ENCODE measurements at places on chromosomes 6 and 20. TPM values are rescaled to one million over a fixed set of nuclear protein-coding genes. Genes with fewer than 3 reads are reported as not detected.
A peak's percentile ranks its signal among the peaks of the same experiment; 100 is the strongest.

The AGER gene
- polyA plus RNA-seq: 14.9 TPM

The ADGRF5 gene
- polyA plus RNA-seq: 8.3 TPM

The CCDC170 gene
- polyA plus RNA-seq: 1.6 TPM

The HLA-DRB1 gene
- 159 TPM for polyA plus RNA-seq

The VPS16 gene
- polyA plus RNA-seq: 33.5 TPM

The CST2 gene
- polyA plus RNA-seq: 0.07 TPM

The SPTLC3 gene
- polyA plus RNA-seq: 42.0 TPM

The RNGTT gene
- 9.6 TPM for polyA plus RNA-seq

The B3GALT4 gene
- 5.7 TPM for polyA plus RNA-seq

DNA sequence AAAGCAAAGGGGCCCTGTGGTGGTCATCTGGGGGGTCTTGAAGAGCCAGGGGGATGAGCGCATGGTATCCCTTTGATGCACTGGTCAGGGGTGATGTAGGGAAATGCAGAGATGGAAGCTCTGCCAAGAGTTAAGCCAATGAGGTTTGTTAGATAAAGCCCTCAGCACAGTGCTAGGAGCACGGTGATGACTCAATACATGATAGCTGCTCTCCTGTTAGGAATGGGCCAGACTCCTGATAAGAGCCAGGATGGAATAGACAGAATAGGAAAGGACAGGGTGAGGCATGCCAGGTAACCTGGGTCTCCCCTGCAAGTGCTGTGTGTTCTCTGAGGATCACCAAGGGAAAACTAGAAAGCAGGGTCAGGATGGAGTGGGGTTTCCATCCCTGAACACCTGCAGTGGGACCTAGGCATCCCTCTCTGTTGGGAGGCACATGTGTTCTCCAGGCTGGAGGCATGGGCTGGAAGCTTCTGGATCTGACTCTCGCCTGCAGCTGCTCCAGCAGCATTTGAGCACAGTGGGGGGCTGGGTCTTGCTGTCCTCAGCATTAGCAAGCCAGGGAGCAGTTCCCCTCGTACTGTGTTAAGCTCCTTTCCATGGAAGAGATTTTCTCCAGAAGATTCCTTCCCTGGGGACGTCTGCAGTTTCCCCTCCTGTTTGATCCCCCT, 71.8 kb upstream of the TIAM2 start:
- H3K27me3 ChIP-seq: no peaks in the 10 kb centered on the region
- H3K36me3 ChIP-seq: no peaks in the 10 kb centered on the region
- DNase-seq: no peak
- H3K27ac ChIP-seq: no peak overlapping the region

- no peak for DNase-seq
- H3K27ac ChIP-seq: no peak overlapping the region
- no peak overlapping the region for H3K4me3 ChIP-seq
- H3K36me3 ChIP-seq: no peaks in the 10 kb centered on the region
- H3K4me1 ChIP-seq: no peaks in the 10 kb centered on the region
- no peaks in the 10 kb centered on the region for H3K27me3 ChIP-seq
Measured at GRCh38 chr6:170206851-170207431, 83.9 kb downstream of the DLL1 start.

- H3K4me3 ChIP-seq: no peak overlapping the region
- no peaks in the 10 kb centered on the region for H3K27me3 ChIP-seq
- DNase-seq: no peak
- H3K27ac ChIP-seq: no peak overlapping the region
- no peaks in the 10 kb centered on the region for H3K4me1 ChIP-seq
Measured at GRCh38 chr6:24709014-24709711, 9.8 kb downstream of the C6orf62 start.

- peaks cover 4% of the 10 kb centered on the region for H3K4me1 ChIP-seq
- no peak overlapping the region for H3K27ac ChIP-seq
- H3K36me3 ChIP-seq: no peaks in the 10 kb centered on the region
- DNase-seq: no peak
Measured at GRCh38 chr6:20875369-20875963, 341.2 kb downstream of the CDKAL1 start.

DNA sequence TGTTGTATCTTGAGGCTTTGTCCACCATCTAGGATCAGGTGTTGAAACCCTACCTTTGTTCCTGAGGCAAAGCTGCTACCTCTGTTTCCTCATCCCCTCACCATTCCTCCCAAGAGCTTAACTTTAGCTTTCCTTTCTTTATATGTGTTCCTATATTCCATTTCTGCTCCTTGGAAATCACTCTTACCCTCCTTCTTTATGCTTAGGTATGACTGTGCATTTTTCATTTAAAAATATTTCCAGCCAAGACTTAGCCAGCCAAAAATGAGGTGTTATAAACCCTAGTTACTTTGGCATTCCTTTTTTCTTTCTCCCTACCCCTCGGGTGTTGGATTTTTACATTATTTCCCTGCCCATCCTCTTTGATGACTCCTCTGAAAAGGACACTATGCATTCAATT, 57.7 kb downstream of the TSBP1 start:
- DNase-seq: no peak
- no peaks in the 10 kb centered on the region for H3K4me1 ChIP-seq
- H3K27me3 ChIP-seq: no peaks in the 10 kb centered on the region
- H3K36me3 ChIP-seq: no peaks in the 10 kb centered on the region
- no peak overlapping the region for H3K27ac ChIP-seq

DNA sequence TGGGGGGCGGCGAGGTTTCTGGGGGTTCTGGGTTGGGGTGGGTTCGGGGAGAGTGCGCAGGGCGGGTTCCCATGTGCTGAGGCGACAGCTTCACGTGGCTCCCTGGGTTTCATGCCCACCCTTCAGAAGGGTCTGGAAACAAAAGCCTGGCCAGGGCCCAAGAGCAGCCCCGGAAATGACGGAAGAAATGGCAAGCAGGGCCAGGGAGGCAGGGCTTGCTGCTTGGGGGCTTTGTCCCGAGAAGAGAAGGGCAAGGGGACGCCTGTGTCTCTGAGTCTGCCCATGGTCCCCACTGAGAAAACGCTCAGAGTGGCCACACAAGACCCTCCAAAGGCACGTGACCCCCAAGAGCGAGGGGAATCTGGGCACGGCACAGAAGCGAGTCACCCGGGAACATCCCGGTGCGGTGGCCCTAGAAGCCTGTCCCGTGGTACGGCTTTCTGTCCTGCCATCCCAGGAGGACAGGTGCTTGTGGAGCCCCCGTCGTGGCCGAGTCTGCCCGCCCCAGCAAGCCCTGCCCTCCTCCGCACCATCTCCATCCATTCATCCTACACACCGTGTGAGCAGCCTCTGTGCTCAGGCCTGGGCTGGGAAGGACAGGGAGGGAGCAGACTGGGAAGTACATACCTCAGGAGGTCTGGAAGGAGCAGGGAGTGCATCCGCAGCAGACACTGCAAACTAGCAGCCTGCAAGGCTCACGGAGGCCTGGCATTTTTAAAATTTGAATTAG, 9.0 kb downstream of the NPEPL1 start:
- H3K27me3 ChIP-seq: no peaks in the 10 kb centered on the region
- H3K4me1 ChIP-seq: peaks cover 4% of the 10 kb centered on the region
- H3K4me3 ChIP-seq: no peak overlapping the region
- H3K27ac ChIP-seq: no peak overlapping the region
- no peak for DNase-seq

DNA sequence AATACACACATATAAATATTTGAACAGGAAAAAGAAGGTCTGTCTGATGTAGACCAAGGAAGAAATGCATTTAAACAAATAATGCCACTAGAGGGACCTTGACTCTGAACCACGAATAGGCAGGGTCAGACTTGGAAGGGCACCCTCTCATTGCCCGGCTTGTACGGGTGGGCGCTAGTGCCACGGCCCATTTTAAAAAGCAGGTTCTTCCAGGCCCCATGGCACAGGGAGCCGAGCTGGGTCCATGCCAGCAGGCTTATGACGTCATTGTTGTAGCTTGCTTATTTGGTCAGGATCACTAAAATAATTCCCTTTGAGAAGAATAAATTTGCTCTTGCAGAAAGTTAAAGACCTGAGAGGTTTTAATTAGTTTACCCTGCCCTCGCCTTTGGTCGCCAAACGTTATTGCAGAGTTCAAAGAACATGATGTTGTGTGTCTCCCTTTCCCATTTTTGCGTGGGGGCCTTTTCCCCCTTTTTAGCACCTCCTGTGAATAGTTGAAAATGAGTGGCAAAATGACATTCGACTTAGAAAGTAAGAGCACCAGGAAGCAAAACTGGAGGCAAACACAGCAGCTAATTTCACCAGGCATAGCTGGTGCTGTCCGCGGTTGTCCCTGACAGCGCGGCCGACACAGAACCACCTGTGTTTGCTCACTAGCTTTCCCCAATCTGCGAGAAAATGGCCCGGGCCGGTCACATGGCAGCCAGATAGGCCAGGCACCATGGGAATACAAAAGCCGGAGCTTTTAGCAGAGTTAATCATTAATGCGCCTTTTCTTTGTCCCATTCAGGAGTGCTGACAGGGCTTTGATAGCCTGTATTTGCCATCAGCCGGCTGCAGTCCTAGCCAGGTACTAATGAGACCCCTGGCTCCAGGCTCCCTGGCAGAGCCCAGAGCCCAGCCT, 93.8 kb downstream of the FOXA2 start:
- H3K4me1 ChIP-seq: peaks cover 17% of the 10 kb centered on the region
- H3K36me3 ChIP-seq: no peaks in the 10 kb centered on the region
- peak overlapping the region; percentile 72 for H3K27ac ChIP-seq

DNA sequence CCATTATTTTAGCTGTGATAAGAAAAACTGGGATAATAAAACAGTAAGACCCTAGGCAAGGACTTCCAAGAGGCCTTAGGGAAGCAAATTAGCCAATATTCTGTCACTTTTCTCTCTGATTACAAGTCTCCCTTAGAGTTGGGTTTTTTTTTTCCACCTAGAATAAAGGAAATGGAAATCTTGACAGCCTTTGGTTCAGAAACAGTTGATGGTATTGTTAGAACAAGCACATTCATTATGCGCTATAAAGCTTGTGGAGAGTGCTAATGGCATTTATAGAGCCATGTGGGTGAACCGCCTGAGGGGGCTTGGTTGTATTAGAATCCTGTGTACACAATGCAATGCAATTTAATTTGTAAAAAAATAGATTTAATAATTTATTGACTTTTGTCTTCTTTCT, 88.9 kb upstream of the OGFRL1 start:
- no peak overlapping the region for H3K4me3 ChIP-seq
- H3K36me3 ChIP-seq: no peaks in the 10 kb centered on the region
- H3K27me3 ChIP-seq: no peaks in the 10 kb centered on the region
- no peak for DNase-seq

GRCh38 chr6:28606424-28607391, 81.0 kb downstream of the GPX5 start:
- DNase-seq: peak; percentile 67
- H3K27ac ChIP-seq: no peak overlapping the region
- no peaks in the 10 kb centered on the region for H3K36me3 ChIP-seq
- H3K4me1 ChIP-seq: no peaks in the 10 kb centered on the region
- H3K4me3 ChIP-seq: peak overlapping the region; percentile 33

- no peaks in the 10 kb centered on the region for H3K36me3 ChIP-seq
- H3K4me1 ChIP-seq: no peaks in the 10 kb centered on the region
- H3K27ac ChIP-seq: no peak overlapping the region
- no peaks in the 10 kb centered on the region for H3K27me3 ChIP-seq
- no peak for DNase-seq
Measured at GRCh38 chr6:107360476-107360875, 98.9 kb downstream of the PDSS2 start.

DNA sequence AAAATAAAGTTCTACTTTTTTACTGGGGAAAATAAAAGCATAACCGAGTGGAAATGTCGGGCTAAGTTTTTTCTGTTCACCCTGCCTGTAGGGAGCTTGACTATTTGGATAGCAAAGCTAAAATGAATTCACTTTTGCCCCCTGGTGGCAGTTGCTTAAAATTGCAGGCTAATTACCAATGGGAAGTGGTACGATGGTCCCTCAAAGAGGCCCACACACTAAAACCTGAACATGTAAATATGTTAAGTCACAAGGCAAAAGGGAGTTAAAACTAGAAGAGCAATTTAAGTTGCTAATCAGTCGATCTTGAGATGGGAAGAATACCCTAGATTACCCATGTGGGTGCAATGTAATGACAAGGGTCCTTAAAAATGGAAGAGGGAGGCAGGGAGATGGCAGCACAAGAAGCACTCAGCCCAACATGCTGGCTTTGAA, 916 bp upstream of the SUN5 start:
- H3K36me3 ChIP-seq: no peaks in the 10 kb centered on the region
- DNase-seq: no peak
- H3K27ac ChIP-seq: no peak overlapping the region
- no peaks in the 10 kb centered on the region for H3K4me1 ChIP-seq

GRCh38 chr6:118705544-118706491, 54.4 kb upstream of the CEP85L start:
- no peaks in the 10 kb centered on the region for H3K27me3 ChIP-seq
- no peaks in the 10 kb centered on the region for H3K36me3 ChIP-seq
- H3K4me1 ChIP-seq: peaks cover 4% of the 10 kb centered on the region
- H3K27ac ChIP-seq: no peak overlapping the region

GRCh38 chr6:127539272-127539671, 20.1 kb upstream of the MTCL3 start:
- H3K27me3 ChIP-seq: no peaks in the 10 kb centered on the region
- H3K27ac ChIP-seq: no peak overlapping the region
- H3K4me3 ChIP-seq: no peak overlapping the region
- no peaks in the 10 kb centered on the region for H3K36me3 ChIP-seq
- no peaks in the 10 kb centered on the region for H3K4me1 ChIP-seq

- no peak for DNase-seq
- H3K36me3 ChIP-seq: no peaks in the 10 kb centered on the region
- no peak overlapping the region for H3K27ac ChIP-seq
- no peaks in the 10 kb centered on the region for H3K27me3 ChIP-seq
- no peak overlapping the region for H3K4me3 ChIP-seq
- no peaks in the 10 kb centered on the region for H3K4me1 ChIP-seq
Measured at GRCh38 chr6:14739827-14740226, 506.0 kb upstream of the JARID2 start.

DNA sequence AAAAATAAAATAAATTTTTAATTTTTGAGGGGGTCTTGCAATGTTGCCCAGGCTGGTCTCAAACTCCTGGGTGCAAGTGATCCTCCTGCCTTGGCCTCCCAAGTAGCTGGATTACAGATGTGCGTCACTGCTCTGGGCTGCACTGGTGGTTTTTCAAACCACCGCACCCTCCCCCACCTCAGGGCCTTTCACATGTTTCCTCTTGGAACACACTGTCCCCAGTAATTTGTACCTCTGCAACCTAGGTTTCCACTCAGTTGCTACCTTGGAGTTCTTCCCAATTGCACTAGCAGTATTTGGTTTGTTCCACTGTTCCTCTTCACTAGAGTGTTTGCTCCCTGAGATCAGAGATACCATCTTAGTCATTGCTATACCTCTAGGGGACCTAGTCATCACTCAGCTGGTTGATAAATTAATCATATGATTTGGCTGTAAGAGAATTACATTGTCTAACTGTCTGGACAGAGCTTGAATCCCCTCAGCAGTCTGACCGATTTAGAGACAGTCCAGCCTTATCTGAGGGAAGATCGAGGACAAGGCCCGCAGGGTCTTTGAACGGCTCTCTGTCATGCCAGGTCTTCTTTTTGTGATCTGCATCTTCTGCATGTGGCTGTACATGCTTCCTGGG, 32.0 kb downstream of the CEP43 start:
- no peaks in the 10 kb centered on the region for H3K4me1 ChIP-seq
- no peak overlapping the region for H3K27ac ChIP-seq
- no peak for DNase-seq
- no peaks in the 10 kb centered on the region for H3K27me3 ChIP-seq

DNA sequence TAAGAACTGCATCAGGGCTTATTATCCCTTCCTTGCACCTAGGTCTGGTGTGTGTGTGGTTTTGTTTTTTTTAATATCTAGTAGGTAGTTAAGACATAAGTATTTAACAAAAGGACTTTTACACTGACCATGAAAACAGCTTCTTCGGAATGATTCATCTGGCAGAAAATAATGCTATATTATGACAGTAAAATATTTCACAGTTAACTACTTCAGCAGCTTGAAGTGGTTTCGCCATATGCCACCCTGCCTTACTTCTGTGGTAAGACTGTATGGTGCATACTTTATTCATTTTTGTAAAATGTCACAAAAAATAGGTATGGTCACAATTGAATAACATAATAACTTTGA, 858 bp upstream of the PTPRK start:
- H3K27me3 ChIP-seq: no peaks in the 10 kb centered on the region
- no peaks in the 10 kb centered on the region for H3K36me3 ChIP-seq
- H3K27ac ChIP-seq: peak overlapping the region; percentile 94
- H3K4me3 ChIP-seq: peak overlapping the region; percentile 99
- H3K4me1 ChIP-seq: peaks cover 2% of the 10 kb centered on the region

All from large intestine (tissue), 12 donors.